ENCODE measurements at places on chromosomes 2 and 18.

GRCh38 chr2:3342324-3342723 lies 35.3 kb downstream of the EIPR1 start:
- no peak for DNase-seq

- DNase-seq, result no peak
Observed at GRCh38 chr2:16633621-16634430, 31.8 kb downstream of the CYRIA start.

DNA sequence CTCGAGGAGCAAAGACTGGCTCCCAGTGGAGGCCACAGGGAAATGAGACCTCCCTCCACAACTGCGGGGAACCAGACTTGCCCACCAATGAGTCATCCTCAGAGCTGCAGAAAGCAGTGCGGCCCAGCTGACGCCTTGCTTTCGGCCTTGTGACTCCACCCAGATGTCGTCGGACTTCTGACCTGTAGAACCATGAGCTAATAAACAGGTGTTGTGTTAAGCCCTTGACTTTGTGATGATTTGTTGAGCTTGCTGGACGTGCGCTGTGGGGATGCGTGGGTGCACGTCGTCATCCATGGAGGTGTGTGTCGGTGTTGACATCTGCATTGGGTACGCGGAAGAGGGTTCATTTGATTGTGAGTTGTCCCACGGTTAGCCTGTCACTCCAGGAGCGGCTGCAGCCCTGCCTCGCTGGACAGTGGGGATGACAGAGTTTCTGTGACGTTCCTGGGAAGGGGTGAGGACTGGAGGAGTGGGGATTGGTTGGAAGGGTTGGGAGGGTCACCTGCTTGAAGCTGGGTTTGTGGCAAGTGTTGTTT lies 154.1 kb downstream of the SH3BP4 start:
- DNase-seq, result no peak

DNA sequence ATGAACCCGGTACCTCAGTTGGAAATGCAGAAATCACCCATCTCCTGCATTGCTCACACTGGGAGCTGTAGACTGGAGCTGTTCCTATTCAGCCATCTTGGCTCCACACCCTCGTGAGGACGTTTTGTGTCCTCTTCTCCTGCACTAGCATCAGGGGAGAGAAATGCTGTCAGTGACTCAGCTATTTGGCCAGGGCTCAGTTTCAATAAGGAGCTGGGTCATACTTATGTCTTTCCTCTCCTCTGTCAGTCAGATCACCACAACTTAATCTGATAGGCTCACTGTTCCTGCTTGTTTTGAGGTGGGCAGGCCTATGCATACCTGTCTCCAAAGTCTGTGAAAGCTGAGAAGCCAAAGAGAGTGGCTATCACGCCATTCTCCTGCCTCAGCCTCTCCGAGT lies 921.2 kb downstream of the DCC start:
- DNase-seq, result no peak

DNA sequence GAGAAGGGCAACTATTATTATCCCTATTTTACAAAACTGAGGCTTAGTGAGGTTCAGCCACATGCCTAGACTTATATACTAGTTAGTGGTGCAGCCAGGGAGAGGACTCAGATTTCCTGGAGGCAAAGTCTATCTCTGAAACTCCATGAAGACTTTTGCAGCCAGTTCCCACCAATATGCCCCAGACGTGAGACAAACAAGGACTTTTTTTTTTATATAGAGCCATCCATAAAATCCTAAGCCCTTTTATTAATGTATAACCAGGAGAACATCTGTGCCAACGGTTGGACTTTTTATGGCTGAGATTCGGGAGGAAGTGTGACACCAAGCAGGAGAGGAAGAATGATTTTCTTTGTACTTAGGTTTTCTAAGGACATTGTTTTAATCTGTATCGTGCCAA lies 29.9 kb downstream of the LIPG start:
- DNase-seq, result no peak

GRCh38 chr18:26040051-26040656 lies 50.3 kb downstream of the SS18 start:
- DNase-seq, result no peak

GRCh38 chr18:2997846-2998564 lies 14.9 kb downstream of the LPIN2 start:
- no peak for DNase-seq

GRCh38 chr2:198143793-198144192 lies 339.4 kb downstream of the PLCL1 start:
- DNase-seq, result no peak

- no peak for DNase-seq
Observed at GRCh38 chr18:59990121-59990823, 90.5 kb downstream of the PMAIP1 start.

GRCh38 chr2:162103443-162104009 lies 29.5 kb upstream of the DPP4 start:
- no peak for DNase-seq

- DNase-seq, result no peak
Observed at GRCh38 chr2:241109210-241110088, 7.4 kb upstream of the MTERF4 start.

DNA sequence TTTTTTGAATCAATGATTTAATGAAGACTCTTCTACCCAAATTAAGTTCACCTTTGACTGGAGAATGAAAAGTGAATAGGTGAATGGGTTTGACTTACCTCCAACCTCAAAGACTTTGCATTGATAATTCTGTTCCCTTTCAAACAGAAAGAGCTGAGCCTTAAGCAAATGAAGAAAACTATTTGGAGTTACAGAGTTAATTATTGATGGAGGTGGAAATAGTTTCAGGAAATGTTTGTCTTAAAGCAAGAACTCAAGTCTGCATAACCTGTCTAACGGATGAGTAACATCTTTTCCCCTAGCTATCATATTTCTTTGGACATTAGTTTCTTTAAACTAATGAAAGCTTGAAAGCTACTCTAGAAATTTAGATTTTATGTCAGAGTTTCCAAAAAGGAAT lies 166.5 kb downstream of the CERS6 start:
- DNase-seq, result no peak
